ENCODE measurements at places on chromosomes 7 and 10.

DNA sequence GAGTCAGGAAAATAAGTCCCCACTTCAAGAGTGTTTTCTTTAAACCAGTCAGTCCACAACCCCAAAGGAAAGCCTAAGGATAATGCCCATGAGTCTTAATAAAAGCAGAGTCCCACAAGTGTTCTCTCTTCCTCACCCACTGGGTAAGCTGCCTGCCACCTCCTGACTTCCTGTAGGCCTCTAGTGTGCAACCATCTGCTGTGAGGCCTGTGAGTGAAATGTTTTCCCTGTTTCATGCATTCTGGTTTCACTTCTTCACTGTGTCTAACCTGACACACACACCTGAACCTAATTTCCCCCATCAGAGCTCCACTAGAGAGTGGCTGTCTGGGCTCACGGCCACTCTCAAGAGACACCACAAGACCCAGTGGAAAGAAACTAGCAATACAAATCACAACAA is 38.9 kb upstream of the GDF10 start:
- DNase-seq = peak; percentile 63

GRCh38 chr7:110539216-110539615 is 551.7 kb upstream of the LRRN3 start:
- DNase-seq = no peak

DNA sequence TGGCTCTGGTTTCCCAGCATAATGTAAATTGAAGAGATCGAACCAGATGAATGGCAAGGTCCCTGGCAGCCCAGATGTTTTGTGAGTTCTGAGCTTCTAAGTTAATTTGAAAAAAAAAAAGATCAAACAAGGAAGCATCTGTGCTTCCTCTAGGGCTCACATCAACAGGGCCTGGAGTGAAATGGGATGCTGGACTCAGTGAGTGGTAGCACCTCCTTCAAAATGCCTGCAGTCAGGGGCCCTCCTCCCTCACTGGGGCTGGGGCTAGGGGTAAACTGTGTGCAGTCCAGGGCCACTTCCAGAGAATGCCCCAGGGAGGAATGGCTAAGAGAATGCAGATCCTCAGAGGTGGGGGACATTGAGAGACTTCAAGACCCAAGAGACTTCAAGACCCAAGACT is 6.0 kb upstream of the CUEDC2 start:
- no peak for DNase-seq

GRCh38 chr10:17963431-17963830 is 11.7 kb downstream of the SLC39A12 start:
- DNase-seq = no peak

DNA sequence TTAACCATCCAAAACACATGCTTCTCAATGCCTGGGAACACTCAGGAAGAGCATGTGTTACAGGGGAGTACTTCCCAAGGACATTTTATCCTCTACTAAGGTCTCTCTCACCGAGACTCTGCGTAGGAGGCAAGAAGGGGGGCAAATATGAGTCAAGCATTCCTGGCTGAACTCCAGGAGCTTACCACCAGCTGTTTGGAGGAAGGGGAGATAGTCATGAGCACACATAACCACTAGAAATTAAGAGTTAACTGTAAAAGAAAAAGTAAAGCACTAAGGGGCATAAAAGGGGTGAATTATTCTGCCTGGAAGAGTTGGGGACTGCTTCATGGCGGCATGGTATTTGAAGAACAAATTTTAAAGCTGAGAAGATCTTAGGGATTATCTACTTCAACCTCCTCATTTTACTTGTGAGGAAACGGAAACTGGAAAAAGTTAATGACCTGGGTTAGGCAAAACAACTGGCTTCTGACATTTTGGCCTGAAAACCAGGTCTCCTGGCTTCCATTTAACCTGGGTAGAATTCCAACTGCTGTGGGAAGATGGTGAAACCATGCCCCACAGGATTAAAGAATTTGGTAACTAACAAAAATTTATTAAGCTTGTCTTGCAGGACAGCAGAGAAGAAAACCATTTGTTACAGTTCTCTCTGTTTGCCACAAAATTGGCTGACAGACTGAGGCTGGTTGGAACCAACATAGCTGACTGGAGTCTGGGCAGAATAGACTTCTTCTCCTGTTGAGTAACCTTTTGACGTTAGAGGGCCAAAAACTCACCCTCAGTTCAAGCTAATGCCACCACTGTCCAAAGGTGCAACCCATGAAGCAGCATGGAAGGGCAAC is 85.5 kb downstream of the SLC25A13 start:
- no peak for DNase-seq

DNA sequence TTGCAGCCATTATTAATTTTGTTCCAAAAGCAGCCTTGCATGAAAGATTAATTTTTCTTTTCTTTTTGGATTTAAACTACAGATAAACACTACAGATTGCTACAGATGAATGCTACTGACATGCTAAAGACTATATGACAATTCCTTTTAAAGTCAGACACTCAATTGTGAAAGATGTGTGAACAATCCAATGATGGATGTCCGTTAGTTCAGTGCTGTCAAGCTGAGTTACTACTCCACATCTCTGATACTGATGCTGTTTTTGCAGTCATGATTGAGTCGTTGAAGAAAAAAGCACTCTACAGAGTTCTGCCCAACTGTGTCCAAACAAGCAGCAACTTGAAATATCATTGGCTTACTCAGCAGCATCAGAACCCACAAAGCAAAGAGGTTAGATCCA is 146.8 kb downstream of the OTUD1 start:
- no peak for DNase-seq

- no peak for DNase-seq
These were observed 29.8 kb downstream of the PDGFA start for GRCh38 chr7:489876-490275.

DNA sequence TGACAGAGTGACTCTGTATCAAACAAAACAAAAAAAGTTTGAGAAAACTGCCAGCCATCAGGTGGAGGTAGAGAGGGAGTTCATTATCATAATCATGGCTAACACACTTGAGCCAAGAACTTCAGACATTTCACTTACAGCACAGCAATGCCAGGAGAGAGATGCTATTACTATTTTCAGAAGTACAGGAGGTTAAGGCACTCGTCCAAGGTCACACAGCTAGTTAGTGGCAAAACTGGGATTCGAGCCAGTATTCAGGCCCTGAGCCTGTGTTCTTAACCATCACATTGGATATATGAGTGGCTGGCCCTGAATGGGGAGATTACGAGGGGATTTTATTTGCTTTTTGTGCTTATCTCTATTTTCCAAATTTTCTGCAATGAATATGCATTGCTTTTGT is 24.8 kb upstream of the UNC5B start:
- no peak for DNase-seq

DNA sequence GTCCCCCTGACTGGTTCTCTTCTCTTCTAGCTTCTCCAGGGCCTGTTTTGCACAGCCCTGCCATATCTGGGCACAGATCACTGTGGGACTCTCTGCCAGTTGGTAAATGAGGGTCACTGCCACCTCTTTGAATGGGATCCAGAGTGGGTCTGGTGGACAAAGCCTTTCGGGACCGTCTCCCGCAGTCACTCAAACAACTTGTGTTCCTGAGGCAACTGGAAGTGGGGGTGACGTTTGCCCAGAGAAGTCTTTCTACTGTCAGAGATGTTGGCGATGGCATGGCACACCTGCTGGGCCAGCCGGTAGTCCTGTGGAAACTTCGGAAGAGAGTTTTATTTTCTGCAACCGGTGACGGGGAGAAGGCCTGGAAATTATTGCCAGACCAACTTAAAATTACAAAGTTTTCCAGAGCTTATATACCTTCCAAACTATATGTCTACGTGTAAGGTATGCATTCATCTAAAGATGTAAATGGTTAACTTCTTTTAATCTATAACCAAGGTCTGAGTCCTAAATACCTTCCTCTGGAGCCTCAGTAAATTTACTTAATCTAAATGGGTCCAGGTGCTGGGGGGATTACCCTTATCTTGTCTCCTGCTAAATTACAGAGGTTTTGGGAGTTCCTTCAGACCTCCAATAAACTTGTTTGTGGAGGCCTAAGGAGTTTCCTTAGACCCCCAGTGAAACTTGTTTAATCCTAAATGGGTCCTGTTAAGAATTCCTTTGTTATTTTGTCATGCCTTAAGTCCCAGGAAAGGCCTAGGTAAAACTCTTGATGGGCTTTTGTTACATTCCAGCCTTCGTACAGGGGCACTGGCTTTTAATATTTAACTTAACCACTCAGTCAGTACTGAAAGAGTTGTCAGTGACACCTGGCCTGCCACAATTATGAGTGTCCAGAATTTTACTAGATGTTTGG is 94.0 kb downstream of the NPSR1 start:
- DNase-seq = no peak

DNA sequence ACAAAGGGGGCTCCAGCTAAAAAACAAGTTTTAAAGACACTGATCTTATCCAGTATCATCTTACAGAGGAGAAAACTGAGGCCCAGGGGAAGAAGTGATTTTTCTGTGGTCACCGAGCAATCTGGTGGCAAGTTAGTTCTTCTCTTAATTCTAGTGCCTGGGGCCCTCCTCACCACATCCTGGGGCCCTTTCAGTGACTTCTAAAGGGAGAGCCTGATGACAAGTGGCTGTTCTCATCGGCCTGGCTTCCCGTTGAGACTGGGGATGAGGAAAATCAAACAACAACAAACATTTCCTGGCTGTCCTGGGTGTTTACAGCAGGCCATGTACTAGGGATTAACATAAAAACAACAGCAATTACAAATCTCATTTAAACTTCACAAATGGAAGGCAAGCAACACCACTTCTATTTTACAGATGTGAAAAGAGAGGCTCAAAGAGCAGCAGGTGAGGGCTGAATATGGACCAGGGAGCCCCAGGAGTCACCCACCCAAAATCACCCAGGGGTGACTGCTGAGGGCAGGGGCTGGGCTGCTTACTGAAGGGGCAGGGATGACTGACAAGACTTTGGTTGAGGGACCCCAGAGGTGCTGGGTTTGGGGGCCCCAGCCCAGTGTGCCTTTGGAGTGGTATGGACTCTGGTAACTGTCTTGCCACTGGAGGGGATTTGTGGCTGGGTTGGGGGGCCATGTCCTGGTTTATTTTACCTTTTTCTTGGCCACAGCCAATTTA is 24.7 kb upstream of the MTPAP start:
- DNase-seq = peak; percentile 67

- no peak for DNase-seq
These were observed 20.1 kb downstream of the PILRA start for GRCh38 chr7:100393233-100393905.

DNA sequence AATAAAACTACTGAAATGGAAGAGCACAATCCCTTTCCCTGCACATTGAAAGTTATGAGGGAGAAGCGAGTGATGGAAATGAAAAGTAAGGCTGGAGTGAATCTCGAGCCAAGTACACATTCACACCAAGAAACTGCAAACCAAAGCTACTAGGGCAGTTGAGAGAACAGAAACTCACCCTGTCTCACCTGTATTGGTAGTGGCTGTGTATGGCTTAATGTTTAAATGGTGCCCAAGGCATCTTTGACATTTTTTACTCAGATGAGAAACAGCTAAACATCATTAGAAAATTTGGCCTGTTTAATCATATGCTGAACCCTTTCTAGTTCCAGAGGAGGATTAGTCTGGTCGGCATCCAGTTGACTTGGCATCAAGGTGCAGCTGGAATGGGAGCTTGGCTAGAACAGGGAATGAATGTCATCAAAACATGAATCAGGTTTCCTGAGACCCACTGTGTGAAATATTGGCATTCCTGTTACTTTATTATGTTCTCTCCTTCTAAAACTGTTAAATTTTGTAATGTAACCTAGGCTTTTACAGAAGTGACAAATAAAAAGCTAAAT is 840.8 kb downstream of the GRM8 start:
- no peak for DNase-seq

DNA sequence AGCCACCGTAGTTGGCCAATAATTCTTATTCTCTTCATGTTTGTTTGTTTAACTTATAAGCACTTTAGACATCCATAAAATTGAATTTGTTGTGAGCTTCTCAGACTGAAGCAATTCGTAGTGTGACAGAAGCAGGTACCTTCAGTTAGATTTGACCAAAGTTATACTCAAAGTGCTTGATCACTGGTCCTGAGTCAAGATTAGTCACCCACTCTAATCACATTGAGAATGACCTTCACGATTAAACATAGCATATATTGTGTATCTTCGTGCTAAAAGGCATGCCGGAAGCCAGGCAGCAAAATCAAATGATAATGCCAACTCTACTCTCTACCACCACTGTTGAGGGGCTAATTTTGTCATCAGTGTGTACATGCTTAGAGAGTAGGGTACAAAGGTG is 763.7 kb upstream of the MBL2 start:
- DNase-seq = no peak
